Central memory CD8-positive, alpha-beta T cell (primary cell): ENCODE measurements at places on chromosomes 4 and X.

DNA sequence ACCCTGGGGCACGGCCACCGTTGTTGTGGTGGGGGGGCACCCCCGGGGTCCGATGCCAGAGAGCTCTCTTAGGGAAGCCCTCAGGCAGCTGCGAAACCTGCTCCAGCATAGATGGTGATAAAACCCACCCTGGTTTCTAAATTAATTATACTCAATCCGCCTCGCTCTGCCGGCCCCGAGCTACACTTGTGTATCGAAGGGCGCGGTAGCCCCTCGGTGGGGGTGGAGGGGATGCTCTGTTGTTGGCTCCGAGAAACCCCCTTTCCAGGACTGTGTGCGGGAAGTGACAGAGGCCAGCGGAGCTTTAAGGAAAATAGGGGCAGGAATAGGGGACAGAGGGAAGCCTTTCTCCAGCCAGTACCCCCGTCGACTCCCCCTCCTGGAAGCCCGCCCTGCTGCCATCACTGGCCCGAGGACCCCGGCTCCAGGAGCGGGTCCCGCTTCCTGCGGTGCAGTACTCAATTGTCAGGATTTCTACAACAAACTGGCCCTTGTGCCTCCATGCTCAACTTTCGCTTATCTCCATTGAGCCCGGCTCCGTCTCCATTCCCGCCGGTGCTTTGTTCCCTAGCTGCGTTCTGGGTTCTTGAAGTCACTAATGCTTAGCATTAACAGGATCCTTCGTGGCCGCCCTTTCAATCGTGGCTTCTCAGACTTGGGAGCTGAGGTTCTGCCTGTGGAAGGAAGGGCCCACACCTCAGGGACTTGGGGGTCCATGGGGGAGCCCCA lies 408.2 kb downstream of the BCOR start:
- no peak for DNase-seq

DNA sequence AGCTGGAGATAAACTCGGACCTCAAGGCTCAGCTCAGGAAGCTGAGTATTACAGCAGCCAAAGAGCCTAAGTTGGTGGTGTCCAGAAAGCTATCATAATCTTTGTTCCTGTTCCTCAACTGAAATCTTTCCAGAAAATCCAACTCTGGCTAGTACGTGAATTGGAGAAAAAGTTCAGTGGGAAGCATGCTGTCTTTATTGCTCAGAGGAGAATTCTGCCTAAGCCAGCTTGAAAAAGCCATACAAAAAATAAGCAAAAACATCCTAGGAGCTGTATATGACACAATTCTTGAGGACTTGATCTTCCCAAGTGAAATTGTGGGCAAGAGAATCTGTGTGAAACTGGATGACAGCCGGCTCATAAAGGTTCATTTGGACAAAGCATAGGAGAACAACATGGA lies 74.6 kb downstream of the SHISA3 start:
- no peak for DNase-seq

DNA sequence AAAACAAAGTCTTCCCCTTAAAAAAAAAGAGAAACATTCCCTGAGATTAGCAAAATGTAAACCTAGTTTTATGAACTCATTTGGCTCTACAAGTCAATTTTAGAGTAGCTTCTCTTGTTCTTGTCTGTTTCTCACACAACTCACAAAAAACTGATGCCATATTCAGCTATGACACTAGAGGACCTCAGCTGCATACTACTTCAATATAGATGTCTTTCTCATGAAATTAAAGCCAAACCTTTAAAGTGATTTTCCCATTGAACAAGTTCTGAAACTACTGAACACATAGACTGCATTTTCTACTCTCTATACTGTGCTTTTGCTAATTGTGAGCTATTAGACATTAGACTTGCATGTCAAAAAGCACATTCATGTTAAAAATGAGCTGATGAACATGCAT lies 49.8 kb downstream of the TBCK start:
- no peak for DNase-seq

DNA sequence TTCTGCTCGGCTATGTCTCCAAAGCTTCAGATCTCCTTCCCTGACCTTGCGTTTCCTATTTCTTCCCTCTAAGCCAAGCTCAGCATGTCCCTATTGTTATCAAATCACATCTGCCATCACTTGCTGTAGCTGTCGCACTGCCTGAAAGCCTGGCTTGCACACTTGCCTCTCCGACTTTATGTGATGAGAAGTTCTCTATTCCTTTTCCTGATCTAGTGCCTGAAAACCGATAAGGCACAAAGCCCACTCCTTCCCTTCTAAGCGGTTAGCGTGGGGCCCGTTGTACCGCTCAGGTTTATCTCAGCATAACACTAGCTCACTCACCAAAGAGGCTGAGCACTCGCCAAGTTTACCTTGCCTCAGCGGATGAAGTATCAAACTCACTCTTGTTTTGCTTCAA lies 816 bp downstream of the NMU start:
- DNase-seq, result no peak

DNA sequence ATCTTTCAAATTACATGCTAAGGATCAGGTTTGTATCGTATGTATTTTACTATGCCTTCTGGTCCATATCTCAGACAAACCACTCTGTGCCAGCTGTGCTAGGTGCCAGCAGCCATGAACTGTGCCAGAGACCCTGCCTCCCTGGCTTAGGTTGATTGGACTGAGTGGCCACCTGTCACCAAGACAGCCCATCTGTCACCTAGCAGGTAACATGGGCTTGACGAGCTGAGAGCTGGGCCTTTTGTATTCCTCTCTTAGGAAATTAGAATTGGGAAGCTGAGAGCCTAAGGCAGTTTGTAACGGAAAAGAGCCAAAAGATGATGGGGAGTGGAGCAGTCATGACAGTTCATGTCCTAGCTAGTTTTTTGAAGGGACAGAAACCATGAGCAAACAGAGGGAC lies 42.5 kb downstream of the TMEM164 start:
- DNase-seq, result no peak
